EH (cell line): ENCODE measurements at places on chromosomes 6 and 20.
A peak's percentile ranks its signal among the peaks of the same experiment; 100 is the strongest.

- no peak for DNase-seq
Observed at GRCh38 chr6:23055523-23055922, 486.2 kb downstream of the HDGFL1 start.

DNA sequence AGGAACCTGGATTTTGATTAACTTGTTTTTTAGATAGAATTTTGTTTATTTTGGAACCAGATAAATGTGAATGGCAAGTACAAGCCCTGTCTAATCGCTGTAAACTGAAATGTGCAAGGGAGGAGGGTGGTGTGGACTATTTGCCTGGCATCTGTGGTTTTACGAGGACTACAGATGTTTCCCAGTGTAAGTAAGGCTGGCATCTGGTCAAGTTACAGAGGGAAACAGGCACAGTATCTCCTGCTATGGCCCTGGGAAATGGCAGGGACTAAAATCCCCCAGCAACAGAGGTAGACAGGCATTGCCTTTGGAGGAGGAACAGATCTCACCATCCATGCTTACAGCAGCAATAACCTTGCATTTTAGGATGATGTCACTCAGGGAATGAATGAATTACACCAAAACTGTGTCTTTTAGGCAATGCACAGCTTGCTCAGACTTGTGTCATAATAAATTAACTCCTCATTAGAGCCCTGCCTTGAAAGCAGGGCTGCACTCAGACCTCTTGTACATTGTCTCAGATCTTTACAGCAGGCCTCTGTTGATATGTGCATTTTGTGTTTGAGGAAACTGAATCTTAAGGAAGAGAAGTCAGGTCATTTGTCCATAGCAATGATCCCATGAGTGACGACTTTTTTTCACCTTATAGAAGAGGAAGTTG, 96.2 kb downstream of the TCP11 start:
- peak; percentile 46 for DNase-seq

GRCh38 chr6:139701695-139702094, 327.2 kb upstream of the CITED2 start:
- no peak for DNase-seq

DNA sequence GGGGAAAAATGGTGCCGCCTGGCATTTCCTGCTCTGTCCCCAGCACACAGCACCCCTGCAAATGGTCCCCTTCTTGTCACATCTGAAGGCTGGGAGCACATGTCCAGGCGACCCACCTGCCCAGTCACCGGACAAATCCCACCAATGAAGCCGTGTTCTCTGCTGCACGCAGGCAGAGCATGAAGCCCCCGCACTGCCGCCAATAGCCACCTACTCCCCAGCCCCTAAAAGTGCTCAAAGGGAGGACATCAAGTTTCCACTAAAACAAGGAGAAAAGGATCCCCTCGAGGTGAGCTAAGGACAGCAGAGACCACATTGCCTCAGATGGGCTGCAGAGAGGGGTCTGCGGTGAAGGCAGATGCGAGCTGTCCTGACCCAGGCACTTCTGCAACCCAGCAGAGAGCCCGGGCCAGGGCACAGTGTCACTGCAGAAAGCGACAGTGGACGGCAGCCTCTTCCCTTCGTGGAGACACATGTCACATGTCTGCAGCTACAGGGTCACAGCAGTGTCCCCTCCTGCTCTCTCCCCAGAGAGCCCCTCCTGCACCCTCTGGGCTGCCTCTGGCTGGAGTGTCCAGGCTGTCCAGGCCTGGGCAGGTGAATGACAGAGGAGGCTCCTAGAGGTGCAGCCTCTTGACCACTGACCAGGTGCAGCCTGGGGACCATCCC, 221.5 kb downstream of the PREX1 start:
- no peak for DNase-seq

GRCh38 chr6:132731086-132731485, 17.2 kb upstream of the VNN1 start:
- DNase-seq, result no peak
